ENCODE measurements at places on chromosomes 12 and 14.

- DNase-seq: no peak
These were observed 47.9 kb upstream of the PLEKHG6 start for GRCh38 chr12:6262623-6263022.

- no peak for DNase-seq
These were observed 981 bp downstream of the VTI1B start for GRCh38 chr14:67673451-67673850.

GRCh38 chr12:65532764-65533163 lies 254.3 kb downstream of the MSRB3 start:
- no peak for DNase-seq

- DNase-seq: no peak
These were observed 10.1 kb downstream of the RAP1B start for GRCh38 chr12:68620519-68621471.

GRCh38 chr14:55519473-55520080 lies 60.4 kb upstream of the KTN1 start:
- no peak for DNase-seq

- no peak for DNase-seq
These were observed 527.2 kb downstream of the NRXN3 start for GRCh38 chr14:78697341-78697740.

DNA sequence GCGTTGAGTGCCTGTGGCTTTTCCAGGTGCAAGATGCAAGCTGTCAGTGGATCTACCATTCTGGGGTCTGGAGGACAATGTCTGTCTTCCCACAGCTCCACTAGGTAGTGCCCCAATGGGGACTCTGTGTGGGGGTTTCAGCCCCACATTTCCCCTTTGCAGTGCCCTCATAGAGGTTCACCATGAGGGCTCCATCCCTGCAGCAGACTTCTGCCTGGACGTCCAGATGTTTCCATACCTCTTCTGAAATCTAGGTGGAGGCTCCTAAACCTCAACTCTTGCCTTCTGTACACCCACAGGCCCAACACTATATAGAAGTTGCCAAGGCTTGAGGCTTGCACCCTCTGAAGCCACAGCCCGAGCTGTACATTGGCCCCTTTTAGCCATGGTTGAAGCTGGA lies 52.9 kb downstream of the PRKCH start:
- no peak for DNase-seq

All from NCI-H187 (cell line).